ENCODE measurements at places on chromosomes 7 and 10.

- DNase-seq, result no peak
Observed at GRCh38 chr7:30659312-30659711, 22.9 kb downstream of the CRHR2 start.

DNA sequence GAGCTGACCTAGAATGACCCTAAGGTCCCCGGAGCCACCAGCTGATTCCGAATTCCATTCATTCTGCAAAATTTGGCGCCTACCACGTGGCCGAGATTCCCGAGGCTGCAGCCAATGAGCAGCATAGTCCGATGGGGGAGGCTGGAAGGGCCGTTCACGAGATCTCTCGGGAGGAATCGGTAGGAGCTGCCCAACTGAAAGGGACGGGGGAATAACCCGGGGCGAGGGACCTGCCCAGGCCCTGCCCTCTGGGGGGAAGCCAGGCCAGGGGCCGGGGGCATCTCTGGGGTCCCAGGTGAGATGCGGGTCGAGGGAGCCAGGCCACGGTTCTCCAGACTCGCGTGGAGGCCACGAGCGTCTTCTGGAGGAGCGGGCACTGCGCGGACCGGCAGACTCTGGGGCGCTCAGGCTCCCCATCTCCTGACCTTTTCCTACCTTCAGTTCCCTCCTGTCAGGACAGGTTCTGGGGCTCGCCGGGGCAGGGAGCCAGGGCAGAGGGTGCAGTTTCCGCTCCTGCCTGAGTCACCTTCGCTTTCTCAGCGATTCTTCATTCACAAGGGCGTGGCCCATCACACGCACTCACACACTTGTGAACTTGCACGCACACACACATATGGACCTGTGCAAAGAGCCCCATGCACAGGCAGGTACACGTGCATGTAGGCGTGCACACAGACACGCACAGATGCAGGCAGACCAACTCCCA is 173.4 kb downstream of the RNF216 start:
- DNase-seq, result no peak

- no peak for DNase-seq
Observed at GRCh38 chr10:14554491-14555205, 220.0 kb downstream of the FAM107B start.

- no peak for DNase-seq
Observed at GRCh38 chr10:25047591-25048301, 31.3 kb downstream of the THNSL1 start.

DNA sequence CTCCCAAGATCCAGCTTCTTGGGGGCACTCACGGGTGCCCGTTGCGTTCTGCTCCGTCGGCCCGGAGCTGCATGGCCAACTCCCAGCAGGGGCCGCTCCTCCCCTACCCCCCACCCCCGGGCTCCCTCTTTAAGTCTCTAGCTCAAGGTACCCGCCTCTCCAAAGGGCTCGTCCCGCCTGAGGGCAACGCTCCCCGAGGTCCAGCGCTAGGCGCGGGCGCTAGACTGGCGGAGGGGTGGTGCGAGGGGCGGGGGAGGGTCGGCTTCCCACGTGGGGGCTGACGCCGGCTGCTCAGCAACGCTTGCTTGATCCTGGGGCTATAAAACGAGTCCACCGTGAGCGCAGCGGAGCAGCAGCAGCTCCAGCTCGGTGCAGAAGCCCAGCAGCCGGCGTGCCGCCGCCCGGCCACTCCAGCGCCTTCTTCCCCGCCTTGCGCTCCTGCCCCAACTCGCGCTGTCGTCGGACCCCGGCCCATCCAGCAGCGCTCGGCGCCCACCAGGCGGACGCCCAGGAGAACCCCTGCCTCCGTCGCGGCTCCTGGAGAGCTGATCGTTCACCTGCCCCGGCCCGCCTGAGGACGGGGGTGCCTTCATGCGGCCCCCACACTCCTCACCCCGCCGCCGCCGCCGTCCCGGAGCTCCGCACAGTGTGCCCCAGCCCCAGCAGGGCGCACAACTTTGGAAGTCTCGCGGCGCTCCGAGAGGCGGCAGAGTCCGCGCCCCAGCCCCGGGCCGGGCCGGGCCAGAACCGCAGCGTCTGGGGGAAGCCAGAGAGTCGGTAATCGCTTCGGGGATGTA is at the start of gene ADRA2A:
Gene ADRA2A (plus strand): TSS at position 348 of the 797 bp plus-strand sequence. CDS start 968 bp downstream, outside the sequence.
- DNase-seq, result peak; percentile 8

- no peak for DNase-seq
Observed at GRCh38 chr10:72794260-72794659, 99.3 kb upstream of the OIT3 start.

DNA sequence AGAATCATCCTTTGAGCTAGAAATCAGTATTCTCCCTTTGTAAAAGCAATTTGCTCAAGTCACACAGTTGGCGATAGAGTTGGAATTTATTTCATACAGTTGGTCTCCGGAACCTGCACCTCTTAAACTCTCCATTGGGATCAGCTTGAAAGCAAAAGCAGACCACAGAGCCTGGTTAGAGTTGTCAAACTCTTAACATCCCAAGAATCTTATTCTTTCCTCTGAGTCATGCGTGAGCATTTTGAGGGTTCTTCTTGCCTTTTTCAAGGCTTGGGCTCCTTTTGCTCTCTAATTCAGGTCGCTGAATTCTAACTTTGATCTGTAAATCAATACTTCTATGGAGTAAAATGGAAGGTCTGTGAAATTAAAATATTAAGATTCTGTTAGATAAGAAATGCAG is 19.6 kb upstream of the SCIN start:
- no peak for DNase-seq

- DNase-seq, result no peak
Observed at GRCh38 chr7:725223-726005, 1.1 kb upstream of the DNAAF5 start.

DNA sequence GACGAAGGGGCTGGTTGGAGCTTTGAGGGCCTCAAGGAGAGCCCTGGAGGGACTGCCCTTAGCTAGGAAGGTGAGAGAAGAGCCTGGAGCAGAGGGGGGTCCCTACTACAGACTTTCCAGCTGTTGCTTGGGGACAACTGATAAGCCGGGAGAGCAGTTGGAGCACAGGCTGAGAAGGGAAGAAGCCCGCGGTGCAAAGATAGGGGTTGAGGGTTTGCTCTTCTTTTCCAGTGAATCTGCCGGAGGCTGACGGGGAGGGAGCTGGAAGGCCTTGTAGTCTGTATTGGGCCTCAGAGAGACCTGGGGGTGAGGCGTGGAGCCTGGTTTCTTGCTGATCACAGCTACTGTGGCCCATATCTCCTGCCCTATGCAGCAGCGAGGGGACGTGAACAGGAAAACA is 23.7 kb downstream of the CYP26A1 start:
- DNase-seq, result no peak

- DNase-seq, result no peak
Observed at GRCh38 chr10:38143587-38143986, 49.5 kb downstream of the ZNF37A start.

DNA sequence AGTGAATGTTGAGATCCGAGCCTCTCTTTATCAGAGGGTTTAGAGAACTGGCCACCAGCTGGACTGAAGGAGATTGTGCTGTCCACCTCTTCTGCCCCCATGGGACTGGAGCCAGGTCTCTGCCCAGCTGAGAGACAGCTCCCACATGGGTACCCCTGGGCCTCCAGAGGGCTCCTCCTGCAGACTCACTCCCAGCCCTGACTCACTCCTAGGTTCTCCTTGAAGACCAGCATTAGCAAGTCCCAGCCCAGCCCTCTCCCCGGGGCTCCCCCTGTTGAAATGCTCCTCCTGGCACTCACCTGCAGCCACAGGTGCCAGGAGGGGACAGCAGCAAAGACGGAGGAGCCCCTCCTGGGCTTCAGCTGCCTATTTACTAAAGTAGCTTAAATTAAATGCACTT is 126.9 kb downstream of the CXCL12 start:
- no peak for DNase-seq

- no peak for DNase-seq
Observed at GRCh38 chr10:116761883-116762282, 19.5 kb upstream of the HSPA12A start.

- DNase-seq, result peak; percentile 12
Observed at GRCh38 chr10:70355051-70356021, 27.1 kb downstream of the LRRC20 start.

DNA sequence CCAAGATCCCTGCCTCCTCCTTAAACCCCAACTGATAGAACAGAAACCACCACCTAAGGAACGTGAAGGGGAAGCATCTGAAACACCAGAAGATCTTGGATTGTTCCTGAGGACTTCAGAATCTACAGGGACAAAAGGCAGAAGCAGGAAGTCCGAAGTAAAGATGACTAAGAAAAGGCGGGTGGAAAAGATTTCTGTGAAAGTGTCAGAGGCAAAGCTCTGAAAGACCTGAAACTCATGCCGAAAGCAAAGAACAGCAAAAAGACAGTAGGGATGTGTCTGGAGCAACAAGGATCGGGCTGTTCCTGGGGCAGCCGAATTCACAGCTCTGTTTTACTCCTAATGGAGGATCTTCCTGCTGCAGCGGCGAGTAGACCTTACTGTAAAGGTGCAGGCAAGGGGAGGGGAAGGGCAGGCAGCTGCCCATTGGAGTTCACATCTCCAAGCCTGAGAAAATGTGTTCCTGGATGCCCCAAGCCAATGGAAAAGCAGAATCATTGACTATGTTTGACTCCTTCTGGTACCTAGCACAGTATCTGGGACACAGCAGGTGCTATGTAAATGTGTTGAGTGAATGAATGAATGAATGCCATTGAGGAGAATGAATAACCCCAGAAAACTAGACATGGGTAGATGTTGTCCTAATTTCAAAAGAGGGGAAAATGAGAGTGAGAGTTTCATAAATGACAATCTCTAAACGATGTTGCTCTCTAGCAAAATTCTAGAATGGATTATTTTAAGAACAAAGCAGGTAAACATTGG is 40.4 kb downstream of the PDIA4 start:
- DNase-seq, result peak; percentile 26

DNA sequence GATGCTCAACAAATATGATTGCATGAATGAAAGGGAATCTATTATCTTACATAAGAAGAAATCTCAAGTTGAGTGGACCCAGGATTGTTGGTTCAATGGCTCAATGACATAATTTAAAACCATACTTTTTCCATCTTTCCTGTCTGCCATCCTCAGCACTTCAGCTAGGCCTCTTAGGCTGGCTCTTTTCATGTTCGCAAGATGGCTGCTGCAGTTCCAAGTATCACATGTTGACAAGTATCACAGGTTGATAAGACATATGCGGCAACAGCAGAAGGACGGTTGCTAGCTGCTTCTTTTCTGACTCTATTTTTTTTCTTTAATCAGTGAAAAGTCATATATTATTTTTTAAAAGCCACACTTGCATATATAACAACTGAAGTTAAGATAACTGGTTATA is 79.0 kb upstream of the CDK6 start:
- no peak for DNase-seq

GRCh38 chr10:83214136-83214535 is 925.2 kb upstream of the GHITM start:
- DNase-seq, result no peak

- DNase-seq, result no peak
Observed at GRCh38 chr10:71245420-71246325, 33.3 kb downstream of the UNC5B start.

DNA sequence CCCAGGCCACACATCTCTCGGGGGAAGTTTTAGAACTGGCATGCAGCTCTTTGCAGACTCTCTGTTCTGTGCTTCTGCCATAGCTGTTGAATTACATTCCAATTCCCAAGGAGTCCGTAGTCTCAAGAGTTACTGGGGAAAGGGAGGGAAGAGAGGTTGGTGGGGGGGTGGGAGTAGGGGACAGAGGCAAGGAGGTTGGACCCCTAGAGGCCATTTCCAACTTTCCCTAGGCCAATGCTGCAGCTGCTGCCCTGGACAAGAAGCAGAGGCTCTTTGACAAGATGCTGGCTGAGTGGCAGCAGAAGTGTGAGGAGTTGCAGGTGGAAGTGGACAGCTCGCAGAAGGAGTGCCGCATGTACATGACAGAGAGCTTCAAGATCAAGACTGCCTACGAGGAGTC is 23.8 kb downstream of the MYH16 start:
- no peak for DNase-seq

DNA sequence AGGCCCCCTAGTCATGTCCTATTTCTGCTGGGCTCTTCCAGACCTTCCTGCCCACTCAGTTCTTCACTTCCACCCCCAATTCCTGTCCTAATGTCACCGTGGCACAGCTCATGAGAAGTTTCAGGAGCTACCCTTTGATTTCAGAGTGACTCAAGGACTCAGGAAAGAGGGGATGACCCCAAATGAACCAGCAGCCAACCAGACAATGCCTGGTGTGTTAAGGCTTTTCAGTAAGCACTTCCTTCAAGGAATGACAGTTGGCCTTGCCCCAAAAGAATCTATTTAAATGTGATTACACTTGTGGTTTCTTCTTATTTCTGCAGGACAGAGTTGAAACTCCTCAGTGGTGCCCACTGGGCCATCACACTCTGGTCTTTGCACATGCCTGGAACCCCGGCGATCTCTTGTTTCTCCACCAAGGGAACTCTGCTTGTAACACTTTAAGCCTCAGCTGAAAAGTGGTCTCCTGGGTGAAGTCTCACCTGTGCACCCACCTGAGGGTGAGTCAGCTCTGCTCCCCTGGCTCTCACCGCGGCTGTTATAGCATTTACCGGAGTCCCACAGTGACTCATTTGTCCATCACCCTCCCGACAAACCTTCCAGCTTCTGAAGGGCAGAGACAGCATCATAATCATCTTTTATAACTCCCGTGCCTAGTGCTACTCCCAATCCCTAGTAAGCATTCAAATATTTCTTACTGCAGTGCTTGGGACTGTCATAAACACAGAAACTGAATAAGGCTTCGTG is 123.0 kb upstream of the SVIL start:
- DNase-seq, result no peak

DNA sequence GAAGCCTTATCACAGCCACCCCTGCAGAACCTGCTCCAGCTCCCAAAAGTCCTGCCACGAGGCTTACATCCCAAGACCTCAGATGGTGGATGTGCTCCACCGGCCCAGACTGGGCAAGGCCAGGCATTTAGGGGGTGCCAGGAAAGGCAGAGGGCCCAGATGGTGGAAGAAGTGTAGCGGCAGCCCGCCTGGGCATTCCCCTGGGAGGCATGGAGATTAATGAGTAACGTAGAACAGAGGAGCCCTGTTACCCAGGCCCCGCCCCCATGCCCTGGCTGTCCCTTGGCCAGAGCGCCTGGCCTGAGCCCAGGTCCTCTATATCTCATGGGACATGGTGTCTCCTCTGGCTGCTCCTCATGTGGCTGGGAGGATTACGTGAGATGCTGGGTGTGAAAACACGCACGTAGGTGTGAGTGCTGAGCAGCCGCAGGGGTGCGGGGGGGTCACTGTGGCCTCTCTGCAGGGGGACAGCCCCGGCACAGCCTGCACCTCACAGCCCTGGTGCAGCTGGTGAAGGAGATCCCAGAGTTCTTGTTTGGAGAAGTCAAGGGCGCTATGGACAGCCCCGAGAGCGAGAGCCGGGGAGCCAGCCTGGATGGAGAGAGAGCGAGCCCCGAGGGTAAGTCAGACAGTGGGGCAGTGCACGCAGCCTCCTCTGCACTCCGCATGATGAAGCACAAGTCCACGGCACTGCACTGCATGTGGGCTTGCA is 52.9 kb downstream of the ZNF467 start:
- no peak for DNase-seq

DNA sequence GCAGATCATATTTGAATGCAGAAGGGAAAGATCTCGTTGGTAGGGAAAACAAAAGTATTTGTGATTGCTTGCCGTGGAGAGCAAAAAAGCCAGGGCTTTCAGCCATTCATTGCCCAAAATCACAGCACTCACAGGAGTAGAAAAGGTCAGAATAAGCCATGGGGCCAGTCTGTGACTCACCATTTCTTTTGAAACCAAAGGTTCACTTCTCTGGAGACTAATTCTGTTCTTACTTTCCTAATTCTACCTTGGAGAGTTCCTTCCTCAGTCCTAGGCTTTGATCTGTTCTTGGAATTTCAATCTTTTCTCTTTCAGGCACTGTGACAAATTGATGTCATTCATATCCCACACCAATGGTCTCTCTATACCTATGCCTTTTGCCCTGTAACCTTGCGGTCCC is 54.1 kb upstream of the FAM180A start:
- no peak for DNase-seq

GRCh38 chr7:50416527-50417182 is 33.5 kb downstream of the FIGNL1 start:
- no peak for DNase-seq
